ENCODE measurements at places on chromosomes 2 and 18. TPM values are rescaled to one million over a fixed set of nuclear protein-coding genes. Genes with fewer than 3 reads are reported as not detected.
A peak's percentile ranks its signal among the peaks of the same experiment; 100 is the strongest.

- no peak for DNase-seq
Measured at GRCh38 chr2:16406496-16407289, 258.9 kb downstream of the CYRIA start.

DNA sequence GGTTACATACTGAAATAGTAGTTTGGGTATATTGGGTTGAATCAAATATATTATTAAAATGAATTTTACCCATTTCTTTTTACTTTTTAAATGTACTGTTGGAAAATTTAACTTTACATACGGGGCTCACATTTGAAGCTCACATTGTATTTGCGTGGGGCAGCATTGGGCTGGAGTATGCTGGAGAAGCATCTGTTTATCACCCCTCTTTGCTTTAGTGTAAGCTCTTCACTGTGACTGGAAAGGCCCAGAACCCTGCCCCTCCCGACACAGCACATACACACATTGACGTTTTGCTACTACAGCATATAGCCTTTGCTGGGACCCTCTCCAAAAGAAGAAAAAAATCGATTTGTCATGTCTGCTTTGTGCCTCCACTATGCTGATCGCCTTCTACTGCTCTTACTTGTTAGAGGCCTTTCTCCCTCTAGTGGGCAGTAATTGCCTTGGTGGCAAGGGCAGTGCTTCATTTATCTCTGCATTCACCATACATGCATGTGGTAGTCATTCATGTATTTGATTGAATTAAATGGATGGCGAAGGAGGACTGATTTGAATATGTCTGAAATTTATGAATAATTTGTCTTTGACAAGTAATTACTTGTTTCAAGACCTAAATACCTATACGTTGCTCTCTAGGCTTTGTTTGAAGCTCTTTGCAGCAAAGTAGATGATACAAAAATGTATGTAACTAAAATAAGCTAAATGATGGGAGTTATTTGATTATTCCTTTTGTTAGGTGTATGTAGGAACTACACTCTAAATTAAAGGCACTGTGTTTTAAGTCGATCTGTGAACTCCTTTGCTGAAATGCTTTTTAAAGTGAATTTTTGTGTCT is 37.4 kb downstream of the VAPA start:
- DNase-seq: peak; percentile 56

DNA sequence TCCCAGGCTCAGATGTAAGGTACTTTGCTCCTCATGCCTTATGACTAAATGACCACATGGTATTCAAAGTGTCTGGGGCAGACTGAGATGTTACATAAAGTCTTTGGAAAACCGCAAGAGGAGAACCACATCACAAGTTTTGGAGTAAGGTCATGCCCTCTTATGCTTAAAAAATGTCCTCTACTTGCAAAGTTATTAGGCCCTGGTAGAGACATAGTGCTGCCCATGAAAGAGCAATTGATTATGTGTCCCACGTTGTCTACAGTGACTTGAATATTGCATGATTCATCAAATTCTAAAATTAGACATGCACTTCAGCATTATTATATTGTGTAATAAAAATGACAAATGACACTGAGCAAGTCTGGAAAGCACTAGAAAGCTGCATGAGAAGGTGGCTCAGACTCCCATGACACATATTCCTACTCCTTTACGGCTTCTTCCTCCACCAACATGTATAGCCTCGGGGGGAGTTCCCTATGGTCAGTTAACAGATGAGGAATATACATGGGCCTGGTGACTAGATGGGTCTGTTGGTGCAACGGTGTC is 602.6 kb upstream of the VRK2 start:
- peak; percentile 89 for DNase-seq

DNA sequence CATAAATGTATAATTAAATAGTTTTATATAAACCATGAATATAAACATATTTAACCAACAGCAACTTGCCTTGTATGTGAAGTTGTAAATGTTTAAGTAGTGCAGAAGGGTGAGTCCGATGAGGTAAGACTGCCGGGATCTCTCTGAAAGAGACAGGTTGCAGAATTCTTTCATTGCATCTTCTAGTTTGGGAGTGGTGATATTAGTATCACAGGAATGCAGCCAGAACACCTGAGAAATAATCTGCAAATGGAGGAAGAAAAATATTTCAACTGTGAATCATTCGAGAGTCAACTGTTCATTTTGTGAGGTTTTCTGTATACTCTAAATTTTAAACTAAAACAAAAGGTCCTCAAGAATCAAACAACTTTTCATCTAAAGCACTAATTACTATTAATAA is 123.0 kb downstream of the ABCA12 start:
- DNase-seq: no peak

DNA sequence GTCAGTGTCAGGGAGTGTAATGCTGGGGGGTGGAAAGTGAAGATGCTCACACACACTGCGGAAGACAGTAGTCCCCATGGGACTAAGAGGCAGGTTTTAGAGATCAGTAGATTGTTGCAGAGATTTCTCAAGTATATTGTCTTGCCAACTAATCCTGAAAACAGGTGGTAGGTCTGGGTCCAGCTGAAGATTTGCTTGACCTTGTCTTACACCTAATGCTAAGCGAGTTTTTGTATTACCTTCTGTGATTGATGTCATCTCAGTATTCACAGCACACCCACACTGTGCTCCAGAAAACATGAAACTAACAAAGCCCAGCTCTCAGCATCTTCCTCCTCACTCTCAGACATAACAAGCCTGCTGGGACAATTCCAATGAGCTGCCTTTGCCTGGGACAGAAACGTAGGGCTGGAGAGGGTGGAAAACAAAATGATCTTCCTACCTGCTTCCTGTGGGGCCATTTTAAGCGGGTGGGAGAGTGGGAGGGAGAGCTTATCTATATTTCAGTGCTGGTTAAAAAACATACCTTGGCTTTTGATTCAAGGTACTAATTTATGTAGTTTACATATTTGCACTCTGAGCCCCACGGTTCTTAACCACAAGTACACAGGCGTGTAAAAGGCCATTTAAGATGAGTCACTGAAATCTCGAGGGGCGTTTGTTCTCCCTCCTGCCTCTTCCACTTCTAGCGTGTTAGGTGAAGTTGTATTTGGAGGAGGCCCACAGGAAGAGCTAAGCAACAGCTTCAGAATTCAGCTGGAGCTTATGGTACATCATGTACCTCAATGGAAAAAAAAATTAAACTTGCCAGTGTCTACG is 23.1 kb upstream of the RBMS1 start:
- DNase-seq: peak; percentile 73

DNA sequence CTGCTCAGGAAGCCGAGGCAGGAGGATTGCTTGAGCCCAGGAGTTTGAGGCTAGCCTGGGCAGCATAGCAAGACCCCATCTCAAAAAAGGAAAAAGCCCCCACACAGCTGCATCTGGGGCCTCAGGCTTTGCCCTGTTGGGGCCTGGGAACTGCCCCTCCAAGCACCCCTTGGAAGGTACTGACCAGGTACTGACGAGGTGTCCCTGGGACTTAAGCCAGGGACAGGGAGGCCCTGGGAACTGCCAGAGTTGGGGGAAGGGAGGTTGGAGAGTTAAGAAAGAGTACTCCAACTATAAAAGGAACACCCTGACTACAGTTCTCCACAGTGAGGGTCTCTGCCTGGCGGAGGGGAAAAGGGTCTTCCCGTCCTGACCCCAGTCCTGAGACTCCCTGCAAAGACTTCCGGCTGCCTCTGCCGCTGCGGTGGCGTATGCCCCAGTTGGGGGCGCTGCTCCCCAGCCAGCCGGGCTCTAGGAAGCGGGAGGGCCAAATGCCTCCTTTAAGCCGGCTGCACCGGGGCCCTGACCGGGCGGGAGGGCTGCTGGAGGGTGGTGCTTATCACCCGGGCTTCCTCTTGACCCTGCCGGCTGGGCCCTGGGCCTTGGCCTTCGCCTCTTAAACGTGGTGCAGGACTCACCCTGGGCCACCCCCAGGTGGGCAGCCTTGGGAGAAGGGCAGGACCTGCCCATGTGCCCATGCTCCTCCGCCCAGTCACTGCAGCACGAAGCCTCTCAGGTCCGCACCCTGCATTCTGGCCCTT is 12.8 kb downstream of the SLC30A3 start:
- DNase-seq: peak; percentile 18

Gene GREB1
- 0.57 TPM for total RNA-seq

Gene TSGA10
- total RNA-seq: 1.5 TPM

Gene GPR148
- total RNA-seq: not detected

Gene ANO7
- total RNA-seq: 1.6 TPM

Gene CAPN14
- total RNA-seq: under 0.01 TPM

Gene IL1A
- total RNA-seq: not detected

Measured in LHCN-M2 (cell line).